ENCODE measurements at places on chromosomes 2 and 18.

DNA sequence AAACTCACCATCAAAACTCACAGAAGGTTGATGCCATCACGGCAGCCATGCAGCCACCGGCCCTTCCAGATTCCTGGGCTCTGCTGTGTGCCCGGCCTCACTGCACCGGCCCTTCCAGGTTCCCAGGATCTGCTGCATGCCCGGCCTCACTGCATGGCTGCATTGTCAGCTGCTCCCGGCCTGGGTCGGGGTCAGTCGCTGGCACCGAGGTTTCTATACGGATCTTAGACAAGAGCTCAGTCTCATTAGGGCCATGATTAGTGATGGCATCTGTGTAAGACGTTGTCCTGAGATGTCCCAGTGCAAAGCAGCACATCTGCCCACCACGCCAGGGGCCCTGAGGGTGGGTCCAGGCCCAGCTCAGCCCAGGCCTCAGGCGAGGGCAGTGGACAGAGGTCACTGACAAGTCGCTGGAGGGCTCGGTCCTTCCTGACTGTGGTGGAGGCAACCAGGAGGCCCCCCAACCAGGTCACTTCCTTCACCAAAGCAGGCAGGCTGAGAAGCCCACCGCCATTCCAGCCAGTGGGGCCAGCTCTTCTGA is 29.4 kb downstream of the TMEM18 start:
- DNase-seq = no peak

- DNase-seq = no peak
These were observed 4.7 kb downstream of the IL1A start for GRCh38 chr2:112779598-112779997.

GRCh38 chr2:208607694-208608093 is 201.1 kb downstream of the PTH2R start:
- DNase-seq = no peak

GRCh38 chr2:20953146-20953824 is 90.6 kb downstream of the APOB start:
- DNase-seq = no peak

DNA sequence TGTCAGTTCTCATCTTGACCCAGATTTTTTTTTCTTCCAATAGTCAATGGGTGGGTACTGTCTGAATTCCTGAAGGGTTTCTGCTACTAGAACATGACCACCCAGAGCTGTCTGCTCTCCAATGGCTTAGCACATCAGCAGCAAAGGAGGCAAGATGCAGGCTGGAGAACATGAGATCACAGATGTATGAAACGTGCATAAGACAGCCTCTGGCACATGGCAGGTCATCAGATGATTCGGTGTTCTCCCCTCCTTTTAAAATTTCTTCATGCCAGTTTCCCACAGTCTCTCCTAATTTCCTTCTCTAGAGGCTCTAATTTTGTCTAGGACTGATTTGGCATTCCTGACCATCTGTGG is 359.3 kb upstream of the TNP1 start:
- DNase-seq = no peak

DNA sequence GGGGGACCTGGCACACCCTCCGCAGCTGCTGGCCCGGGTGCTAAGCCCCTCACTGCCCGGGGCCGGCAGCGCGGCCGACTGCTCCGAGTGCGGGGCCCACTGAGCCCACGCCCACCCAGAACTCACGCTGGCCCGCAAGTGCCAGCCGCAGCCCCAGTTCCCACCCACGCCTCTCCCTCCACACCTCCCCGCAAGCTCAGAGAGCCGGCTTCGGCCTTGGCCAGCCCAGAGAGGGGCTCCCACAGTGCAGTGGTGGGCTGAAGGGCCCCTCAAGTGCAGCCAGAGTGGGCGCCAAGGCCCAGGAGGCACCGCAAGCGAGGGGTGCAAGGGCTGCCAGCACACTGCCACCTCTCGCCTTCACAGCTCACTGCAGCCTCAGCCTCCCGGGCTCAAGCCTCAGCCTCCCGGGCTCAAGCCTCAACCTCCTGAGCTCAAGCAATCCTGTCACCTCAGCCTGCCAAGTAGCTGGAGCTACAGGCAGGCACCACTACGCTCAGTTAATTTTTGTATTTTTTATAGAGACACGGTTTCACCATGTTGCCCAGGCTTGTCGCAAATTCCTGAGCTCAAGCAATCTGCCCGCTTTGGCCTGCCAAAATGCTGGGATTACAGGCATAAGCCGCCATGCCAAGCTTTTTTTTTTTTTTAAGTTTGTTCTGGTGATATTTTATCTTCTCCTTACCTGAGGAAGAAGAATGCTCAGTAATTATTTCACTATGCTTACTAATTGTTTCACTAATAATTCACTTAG is 71.7 kb upstream of the CDCA7 start:
- DNase-seq = no peak

GRCh38 chr2:42944779-42945415 is 152.5 kb upstream of the HAAO start:
- DNase-seq = no peak

- DNase-seq = no peak
These were observed 4.8 kb upstream of the ASXL3 start for GRCh38 chr18:33573193-33573592.

DNA sequence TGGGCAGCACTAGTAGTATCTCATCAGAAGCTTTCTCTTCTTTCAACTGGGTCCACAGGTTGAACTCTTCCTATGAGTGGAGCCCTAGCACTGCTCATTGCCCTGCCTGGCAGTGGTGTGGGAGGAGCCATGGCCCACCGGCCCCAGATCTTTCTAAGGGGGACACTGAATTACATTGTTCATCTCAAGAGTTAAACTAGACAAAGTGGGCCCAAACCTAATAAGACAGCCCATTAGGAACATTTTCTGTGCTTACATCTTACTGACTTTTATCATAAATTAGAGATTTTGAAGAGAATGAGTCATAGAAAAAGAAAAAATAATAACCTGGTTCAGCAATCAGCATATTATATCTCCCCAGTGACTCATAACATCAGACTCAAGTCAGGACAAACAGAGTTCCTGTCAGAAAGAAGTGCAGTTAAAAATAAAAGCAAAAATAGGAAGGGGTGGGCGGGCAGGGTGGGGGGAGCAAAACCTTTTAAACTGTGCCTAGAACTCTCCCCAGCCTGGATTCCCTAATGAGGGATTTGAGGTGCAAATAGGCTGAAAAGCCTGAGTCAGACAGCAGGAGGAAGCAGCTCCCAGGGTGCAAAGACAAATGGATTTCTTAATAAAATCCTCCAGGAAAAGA is 161.6 kb upstream of the TRIB2 start:
- DNase-seq = peak; percentile 16

GRCh38 chr2:112084689-112085374 is 29.8 kb downstream of the TMEM87B start:
- no peak for DNase-seq

DNA sequence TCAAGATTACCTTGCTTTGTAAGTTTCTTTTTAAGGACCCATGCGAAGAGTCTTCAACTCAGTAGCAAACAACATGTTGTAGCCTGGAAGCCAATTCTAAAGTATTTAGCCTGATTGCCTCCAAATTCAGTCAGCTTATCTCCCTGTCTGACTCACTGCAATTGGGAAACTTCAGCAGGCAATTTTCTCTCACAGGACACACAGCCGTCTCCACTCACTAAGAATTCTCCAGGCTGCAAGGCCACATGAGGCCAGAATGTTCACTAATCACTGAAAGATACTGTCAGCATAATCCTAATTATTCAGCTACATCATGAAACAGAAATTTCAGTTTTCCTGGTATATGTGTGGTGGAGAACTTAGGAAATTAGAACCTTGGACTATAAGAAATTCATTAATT is 78.1 kb upstream of the PDE1A start:
- no peak for DNase-seq

DNA sequence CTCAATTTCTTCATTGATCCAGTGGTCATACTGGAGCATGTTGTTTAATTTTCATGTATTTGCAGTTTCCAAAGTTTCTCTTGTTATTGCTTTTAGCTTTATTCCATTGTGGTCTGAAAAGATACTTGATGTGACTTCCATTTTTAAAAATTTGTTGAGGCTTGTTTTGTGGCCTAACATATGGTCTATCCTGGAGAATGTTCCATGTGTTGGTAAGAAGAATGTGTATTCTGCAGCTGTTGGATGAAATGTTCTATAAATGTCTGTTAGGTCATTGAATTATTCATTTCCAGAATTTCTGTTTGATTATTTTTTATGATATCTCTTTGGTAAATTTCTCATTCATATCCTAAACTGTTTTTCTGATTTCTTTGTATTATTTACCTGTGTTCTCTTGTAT is 139.8 kb upstream of the THUMPD2 start:
- no peak for DNase-seq

Measured in activated CD4-positive, alpha-beta T cell treated with anti-CD3 and anti-CD28 coated beads, Interleukin-2, amount 50 U/mL, for 4 hours (primary cell).